ENCODE measurements at places on chromosomes 13 and 19.

DNA sequence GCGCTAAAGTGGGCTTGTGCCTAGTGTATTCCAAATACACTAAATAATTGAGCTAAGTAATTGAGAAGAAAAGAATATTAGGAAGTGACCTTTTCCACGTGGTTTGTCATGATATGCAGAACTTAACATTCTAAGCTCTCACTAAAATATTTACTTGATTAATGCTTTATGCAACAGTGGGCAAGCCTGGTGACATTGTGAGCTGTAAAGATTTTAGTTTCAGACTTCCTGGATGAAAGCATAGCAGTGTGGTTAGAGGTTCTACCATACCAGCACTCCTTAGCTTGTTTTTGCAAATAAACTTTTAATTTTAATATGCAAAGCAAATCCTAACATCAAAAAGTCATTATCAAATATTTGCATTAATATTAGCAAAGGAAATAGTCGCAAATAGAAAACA is 1065.1 kb upstream of the SPRY2 start:
- no peak for DNase-seq

DNA sequence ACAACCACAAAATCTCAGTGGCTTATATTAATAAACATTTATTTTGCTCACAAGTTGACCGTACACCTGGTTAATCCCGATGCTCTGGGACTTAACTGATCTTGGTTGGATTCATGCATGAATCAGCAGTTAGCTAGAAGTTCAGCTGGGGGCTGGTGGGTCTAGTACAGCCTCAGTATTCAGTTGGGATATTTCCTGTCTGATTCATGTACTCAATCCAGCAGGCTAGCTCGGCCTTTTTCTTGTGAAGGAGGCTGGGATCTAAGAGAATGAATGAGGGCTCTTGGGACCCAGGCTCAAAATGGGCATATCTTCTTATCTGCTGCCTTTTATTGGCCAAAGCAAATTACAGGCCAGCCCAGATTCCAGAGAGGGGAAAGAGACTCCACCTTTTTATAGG is 178.8 kb downstream of the KCTD12 start:
- DNase-seq: no peak

GRCh38 chr19:29263305-29264135 is 50.6 kb upstream of the UQCRFS1 start:
- DNase-seq: peak; percentile 29

- no peak for DNase-seq
These were observed 60.2 kb upstream of the KL start for GRCh38 chr13:32955881-32956594.

DNA sequence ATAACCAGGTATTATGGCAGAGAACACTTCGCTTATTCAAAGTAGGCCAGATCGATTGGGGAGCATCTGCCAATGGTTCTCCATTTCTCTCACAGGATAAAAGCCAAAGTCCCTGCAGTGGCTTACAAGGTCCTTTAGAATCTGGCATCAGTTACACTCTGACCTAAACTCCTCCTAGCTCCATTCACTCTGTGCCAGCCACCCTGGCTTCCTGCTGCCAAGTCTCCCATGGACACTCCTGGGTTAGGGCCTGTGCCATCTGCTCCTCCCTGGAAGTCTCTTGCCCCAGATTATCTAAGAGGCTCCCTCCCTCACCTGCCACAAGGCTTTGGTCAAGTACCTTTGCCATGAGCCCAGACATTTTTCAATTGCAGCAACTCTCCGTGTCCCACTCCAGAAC is 649.2 kb downstream of the DACH1 start:
- DNase-seq: no peak

DNA sequence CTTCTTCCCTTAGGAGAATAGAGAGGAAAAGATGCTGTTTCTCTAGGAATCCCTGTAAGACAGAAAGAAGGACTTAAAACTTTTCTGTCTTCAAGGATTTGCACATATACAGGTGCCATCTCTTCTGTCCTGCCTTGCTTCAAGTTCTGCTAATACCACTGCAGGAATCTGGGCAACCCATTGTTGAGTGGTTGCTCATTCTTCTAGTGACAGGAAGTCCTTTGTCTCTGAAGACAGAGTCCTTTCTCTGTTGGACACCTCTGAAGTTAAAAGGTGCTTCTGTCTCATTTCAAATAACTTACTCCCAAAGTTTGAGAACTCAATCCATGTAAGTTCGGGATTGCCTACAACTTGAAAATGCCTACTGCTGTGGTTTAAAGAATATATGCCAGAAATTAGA is 114.4 kb upstream of the TMTC4 start:
- DNase-seq: no peak

DNA sequence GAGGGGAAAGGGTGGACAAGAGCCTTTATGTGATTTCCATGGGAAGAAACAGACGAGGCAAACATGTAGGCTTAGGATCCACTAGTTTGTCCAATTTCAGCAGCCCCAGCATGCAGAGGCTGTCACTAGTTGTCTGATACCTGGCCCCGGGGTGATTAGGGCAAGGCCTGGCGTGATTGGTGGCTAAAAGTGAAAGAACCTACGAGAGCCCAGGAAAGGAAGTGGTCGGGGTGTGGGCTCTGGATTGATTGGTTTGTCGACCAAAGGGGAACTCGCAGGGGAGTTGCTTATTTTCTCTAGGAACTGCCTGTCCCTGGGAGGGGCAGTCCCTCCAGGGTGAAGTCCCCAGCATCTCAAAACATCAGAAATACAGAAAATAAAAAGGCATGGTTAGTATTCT is 64.2 kb upstream of the UQCRFS1 start:
- no peak for DNase-seq

DNA sequence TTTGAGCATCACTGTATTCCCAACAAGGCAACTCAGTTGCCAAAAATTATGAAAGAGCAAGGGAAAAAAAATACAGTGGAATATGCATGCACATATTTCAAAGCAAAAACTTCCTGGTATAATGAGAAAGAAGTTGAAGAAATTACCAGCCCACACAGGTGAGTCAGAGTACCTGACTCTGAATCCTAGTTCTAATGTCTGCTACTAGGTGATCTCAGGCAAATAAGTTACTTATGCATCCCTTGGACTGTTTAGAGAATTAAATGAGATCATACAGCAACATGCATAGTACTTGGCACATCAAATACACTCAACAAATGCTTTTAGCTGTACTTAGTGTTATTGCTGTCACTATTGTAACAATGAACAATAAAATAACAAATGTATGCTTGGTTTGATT is 144.9 kb downstream of the MIPEP start:
- DNase-seq: no peak

GRCh38 chr19:13899393-13899792 is 6.5 kb downstream of the BRME1 start:
- DNase-seq: no peak

GRCh38 chr13:98721825-98722510 is 30.5 kb downstream of the SLC15A1 start:
- no peak for DNase-seq

DNA sequence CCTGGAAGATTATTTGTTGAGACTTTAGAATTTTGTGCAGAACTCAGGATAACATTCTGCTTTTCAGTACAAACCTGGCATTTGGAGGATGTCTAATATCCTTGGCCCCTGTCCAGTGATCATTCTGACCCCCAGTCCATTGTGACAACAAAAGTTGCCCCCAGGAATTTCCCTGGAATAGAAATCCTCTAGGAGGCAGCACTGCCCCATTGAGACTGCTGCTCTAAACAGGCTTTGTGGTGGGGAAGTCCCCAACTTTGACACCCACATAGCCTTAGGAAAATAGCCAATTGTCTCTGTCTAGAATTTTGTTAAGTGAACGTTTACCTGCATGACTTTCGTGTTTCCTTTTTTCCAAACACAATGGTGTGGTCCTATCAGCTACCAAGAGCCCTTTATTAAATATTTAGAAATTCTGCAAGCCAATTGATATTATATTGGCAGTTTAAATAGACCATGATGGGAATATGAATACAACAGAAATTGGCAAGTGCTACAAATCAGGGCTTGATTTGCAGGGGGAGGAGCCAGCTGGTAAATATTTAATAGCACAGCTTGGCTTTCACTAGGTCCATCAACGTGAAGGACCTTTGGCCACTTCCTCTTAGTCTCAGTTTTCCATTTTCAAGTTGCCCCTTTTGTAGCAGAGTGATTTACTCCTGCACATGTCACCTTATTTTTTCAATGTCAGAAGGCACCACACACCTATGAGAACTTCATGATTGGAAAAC is 451.7 kb downstream of the EFNB2 start:
- DNase-seq: peak; percentile 9

DNA sequence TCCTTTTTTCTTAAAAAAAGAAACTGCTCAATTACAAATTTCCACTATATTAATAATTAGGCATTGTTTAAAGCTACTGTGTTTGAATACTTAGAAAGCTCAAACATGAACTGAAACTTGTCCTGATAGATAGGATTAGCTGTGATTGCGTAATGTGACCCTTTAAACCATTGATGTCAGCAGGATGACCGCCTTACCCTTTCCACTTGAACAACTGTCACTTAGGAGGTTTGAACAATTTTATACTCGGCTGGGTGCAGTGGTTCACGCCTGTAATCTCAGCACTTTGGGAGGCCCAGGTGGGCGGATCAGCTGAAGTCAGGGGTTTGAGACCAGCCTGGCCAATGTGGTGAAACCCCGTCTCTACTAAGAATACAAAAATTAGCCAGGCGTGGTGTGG is 2.9 kb downstream of the LAMP1 start:
- DNase-seq: no peak

- no peak for DNase-seq
These were observed 10.8 kb downstream of the PRR36 start for GRCh38 chr19:7863157-7863970.

GRCh38 chr13:50131920-50132903 is 117.0 kb downstream of the KCNRG start:
- no peak for DNase-seq

DNA sequence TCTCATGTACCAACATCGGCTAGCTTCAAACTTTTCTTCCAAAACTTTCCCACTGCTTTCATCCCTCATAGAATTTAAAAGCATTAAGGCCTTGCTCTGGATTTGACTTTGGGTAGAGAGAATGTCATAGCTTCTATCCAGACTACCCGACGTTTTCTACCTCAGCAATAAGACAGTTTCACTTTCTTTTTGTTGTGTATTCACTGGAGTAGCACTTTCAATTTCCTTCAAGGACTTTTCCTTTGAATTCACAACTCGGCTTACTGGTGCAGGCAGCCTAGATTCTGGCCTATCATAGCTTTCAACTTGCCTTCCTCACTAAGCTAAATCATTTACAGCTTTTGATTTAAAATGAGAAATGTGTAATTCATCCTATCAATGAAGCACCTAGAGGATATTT is 420.4 kb upstream of the GPC6 start:
- DNase-seq: no peak

- no peak for DNase-seq
These were observed 70.8 kb upstream of the NFIC start for GRCh38 chr19:3295581-3295980.

GRCh38 chr13:113442354-113442984 is 10.8 kb downstream of the ADPRHL1 start:
- no peak for DNase-seq

- no peak for DNase-seq
These were observed 168.9 kb downstream of the TEX29 start for GRCh38 chr13:111489301-111489700.

- DNase-seq: no peak
These were observed 377 bp downstream of the CA11 start for GRCh38 chr19:48645620-48646000.

DNA sequence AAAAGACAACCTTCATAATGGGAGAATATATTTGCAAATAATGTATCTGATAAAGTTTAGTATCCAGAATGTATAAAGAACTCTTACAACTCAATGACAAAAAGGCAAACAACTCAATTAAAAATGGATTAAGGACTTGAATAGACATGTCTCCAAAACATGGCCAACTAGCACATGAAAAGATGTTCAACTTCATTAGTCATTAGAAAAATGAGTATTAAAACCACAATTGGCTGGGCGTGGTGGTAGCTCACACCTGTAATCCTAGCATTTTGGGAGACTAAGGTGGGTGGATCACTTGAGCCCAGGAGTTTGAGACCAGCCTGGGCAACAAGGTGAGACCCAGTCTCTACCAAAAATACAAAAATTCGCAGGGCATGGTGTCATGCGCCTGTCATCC is 18.8 kb upstream of the ZMYM5 start:
- no peak for DNase-seq

DNA sequence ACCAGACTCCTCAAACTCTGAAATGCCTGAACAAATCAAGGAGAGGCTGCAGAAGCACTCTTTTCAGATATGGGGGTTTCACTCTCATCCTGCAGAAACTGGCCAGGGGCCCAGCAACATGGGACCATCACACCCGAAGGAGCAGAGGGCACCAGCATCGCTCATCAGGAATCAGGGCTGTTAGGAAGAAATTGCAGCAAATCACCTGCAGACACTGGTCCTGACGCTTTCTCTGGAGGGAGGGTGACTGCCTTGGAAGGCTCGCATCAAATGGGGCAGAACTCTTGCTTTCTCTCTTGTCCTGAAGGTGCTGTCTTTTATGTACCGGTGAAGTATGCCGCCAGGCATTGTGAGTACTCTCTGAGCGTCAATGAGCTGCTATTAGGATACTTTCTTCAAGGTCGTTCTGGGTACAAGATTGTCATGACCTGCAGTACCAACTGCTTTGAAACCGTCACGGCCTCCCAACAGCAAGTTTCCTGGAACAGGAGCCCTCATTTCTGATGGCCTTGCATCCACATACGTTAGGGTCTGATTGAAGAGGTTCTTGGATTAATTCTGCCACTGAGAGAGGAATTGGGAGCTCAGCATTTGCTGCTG is 155.7 kb upstream of the SOX1 start:
- no peak for DNase-seq

DNA sequence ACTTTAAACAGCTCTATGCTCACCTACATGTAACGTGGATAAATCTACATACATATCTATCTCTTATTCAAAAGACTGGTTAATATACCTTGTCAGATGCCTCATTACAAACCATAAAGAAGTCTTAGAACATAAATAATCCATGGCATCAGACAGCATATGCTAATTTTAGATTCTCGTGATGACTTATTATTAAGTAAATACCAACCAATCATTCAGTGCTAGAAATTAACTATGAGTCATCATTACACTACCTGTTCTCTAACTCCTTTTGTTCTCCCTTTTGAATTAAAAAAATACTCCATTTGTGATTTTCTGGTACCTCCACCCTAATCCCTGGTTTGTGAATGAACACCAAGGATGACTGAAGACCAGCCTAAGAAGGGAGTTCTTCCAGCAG is 754.3 kb upstream of the ARGLU1 start:
- no peak for DNase-seq

DNA sequence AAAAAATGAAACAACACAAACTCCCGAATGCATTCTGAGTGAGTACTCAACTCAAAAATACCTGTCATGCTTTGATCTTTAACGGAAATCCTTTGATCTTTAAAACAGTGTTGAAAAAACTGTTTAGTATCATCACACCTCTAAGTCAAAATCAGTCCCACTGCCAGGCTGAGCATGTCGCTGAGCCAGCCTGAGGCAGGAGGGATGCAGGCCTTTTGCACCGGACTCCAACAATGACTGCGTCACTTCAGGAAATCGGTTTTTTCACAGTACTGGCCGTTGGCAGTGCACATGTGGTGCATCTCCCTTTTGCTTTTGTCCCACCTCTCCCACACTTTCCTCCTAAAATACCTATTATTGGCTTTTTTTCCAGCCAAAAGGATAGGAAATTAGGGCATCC is 78.2 kb downstream of the SHISA2 start:
- no peak for DNase-seq

GRCh38 chr19:29785360-29785759 is 26.4 kb upstream of the CCNE1 start:
- no peak for DNase-seq

All from NCI-H526 treated with DMSO at 0.1 percent for 48 hours (cell line).